Stimulated activated CD4-positive, alpha-beta T cell treated with anti-CD3 and anti-CD28 coated beads, Interleukin-12 subunit alpha, Interleukin-12 subunit beta, amount 100 ng/mL, for 24 hours (primary cell): ENCODE measurements at places on chromosomes 16 and 17.
A peak's percentile ranks its signal among the peaks of the same experiment; 100 is the strongest.

DNA sequence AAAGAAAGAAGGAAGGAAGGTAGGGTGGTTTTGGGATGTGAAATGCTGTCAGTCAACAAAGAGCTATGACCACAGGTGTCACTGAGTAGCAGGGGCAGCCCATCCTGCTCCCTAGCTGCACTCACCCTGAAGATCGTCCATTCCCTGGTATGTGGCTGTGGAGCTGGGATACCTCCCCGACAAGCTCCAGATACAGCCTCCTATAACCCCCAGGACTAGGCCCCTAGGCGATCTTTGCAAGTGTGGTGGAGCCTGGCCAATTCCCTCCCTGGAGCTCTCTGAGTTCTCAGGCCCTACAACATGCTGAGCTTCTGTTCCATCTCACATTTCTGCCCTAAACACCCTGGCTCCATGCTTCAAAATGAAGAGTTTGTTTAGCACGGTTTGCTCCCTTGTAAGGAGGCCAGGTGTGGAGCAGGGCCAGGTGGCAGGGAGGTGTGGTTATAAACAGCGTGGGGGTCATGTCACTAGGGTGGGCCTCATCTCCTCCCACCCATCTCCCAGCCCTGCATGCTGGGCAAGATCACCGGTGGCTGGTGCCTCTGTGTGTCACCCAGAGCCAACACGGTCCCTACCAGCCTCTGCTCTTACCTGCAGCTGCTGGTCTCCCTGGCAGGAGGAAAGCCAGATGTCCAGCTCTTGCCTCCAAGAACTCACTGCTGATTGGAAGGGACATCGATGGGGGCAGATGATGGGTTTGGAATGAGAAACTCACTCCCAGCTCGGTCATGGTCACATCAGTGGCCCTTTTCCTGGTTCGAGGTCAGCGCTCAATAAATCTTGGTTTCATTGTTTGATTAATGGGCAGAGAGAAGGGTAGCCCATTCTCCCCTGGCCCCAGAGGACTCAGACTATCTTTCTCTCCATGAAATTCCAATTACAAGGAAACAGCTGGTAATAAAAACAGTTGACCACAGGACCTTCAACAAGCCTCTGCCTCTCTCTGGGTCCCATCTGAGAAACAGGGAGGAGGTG is 511.0 kb upstream of the CDH5 start:
- no peak for DNase-seq

GRCh38 chr16:15398618-15399316 is 3.2 kb downstream of the MPV17L start:
- no peak for DNase-seq

- DNase-seq, result no peak
Measured at GRCh38 chr17:31391496-31391949, at the start of gene RAB11FIP4. Gene RAB11FIP4, plus strand, starts transcription at chr17:31391675. Its CDS starts 178 bp downstream, at chr17:31391853.

DNA sequence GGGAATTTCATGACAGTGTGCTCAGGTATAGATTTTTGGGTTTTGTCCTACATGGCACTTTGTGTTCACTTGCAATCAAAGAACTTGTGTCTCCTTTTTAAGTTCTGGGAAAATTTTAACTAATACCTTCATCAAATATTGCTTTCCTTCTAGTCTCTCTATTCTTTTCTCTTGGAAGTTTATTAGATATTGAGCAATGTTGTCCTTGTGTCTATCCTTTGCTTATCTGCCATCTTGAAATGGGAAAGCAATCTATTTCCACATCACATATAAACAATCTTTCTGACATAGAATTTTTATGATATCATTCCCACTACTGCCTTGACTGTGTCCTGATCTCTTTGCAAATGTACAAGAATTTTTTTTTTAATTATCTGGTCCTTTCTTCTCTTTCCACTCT is 4.4 kb upstream of the ABCA9 start:
- DNase-seq, result no peak

DNA sequence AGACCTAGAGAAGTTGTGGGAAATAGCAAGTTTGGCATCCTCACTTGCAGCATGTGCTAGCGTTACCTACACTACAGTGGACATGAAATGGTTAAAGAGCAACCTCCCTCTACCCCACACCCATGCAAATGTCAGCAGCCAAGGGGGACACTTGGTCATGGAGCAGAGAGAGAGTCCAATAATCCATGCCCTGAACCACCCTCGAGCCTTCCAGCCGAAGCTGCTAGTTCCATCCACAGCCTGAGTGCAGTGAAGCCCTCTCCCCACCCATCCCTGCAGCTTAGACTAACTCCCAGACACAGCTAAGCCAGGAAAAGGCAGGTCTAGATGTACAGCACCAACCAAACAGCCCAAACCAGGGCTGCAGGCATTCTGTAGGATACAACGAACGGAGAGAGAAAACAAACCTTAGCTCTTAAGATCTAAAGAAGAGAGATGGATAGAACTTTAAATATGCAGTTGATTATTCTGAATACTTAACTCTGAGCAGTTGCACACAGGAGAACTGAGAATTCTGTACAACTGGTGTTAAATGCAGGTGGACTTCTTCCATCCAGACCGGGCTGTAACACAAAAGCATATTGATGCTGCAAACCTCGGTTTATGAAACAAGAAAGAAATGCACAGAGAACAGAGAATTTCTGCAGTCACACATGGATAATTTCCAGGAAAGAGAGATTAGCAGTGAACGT is 93.8 kb downstream of the SALL1 start:
- DNase-seq, result no peak

DNA sequence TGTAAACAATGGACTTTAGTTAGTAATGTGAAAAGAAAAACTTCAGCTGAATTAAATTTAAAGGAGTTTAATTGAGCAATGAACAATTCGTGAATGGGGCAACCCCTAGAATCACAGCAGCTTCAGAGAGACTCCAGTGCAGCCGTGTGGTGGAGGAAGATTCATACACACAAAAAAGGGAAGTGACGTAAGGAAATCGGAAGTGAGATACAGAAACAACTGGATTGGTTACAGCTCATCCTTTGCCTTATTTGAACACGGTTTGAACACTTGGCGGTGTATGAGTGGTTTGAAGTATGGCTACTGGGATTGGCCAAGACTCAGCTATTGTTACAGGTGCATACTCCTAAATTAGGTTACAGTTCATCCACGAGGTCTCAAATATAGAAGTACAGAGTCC is 460.4 kb upstream of the ASIC2 start:
- DNase-seq, result no peak

DNA sequence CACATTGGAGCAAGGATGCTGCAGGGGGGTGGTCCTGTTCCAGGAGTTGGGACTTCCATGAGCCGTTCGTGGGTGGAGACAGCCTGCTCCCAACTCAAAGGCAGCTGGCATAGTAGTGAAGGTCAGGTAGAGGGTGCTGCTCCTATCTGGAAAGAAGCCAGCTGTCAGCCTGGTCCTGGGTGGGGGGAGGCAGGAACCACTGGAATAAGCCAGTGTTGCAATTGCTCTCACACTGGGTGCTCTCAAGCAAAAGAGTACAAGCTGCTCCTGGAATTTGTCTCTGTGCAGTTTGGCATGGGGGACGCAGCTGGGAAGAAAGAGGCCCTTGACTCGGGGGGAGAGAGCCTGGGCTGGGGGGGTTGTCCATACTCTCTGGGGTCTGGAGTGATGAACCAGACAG is 8.7 kb downstream of the CACNG5 start:
- DNase-seq, result no peak

DNA sequence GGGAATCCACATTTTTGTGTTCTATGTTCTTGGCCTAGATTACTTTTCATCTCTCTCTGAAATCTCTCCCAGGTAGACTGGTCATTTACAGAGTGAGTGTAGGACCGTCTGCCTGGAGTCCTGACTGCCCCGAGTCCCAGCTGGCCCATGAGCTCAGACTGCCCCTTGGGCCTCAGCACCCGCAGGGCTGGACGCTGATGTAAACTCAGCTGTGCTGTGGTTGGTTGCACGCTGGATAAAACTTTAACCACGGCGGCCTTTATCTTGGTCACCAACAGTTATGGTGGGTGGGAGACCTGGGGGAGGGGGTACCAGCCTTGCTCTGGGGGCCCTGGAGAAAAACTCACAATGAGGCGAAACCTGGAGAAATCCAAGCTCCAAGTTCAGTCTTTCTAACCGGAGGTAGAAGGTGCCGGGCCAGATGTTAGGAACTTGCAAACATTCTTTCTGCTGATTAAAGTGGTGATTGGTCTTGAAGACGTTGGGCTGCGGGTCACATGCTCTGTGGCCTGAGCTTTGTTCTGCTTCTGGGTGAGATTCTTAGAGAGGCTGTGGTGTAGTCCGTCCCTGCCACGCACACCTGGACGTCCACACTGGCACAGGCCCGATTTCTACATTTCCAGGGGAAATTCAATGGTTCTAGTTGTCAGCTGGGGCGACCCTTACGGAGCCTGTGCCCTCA is 6.9 kb downstream of the METRNL start:
- DNase-seq, result no peak

DNA sequence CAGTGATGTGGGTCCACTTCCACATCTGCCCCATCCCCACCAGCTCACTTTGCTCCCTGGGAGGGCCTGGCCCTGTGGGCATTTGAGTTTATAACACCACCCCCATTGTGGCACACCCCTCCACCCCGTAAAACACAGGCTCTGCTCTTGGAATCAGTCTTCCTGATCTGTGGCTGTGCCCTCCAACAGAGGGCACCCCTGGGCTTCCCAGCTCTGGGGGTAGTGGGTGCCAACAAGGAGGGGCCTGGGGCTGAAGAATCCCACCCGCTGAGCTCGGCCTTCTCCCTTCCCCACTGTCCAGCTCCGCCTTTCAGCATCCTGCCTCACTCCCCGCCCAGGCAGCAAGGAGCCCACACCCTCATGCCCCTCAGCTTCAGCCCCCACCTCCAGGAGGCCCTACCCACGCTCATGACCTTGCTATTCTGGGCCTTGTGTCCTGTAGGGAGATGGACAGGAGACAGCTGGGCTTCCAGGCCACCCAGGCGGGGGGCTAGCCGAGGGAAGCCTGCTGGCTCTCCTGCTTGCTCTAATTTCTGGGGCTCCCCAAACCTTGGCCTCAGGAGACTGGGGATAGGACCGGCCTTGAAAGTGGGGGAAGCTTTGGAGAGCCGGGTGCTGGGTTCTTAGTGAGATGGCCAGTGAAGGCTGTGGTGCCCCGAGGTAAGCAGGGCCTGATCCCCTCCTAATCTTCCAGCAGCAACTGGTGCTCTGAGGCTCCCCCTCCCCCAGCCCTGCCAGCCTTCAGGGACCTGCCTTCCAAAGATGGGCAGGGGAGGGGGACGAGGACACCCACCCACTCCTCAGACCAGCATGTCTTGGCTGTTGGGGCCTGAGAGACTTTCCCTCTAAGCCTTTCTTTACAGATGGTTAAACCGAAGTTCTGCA is 2.9 kb upstream of the ATP2A1 start:
- no peak for DNase-seq

GRCh38 chr17:75749545-75750389 is 15.2 kb downstream of the GALK1 start:
- DNase-seq, result peak; percentile 75

DNA sequence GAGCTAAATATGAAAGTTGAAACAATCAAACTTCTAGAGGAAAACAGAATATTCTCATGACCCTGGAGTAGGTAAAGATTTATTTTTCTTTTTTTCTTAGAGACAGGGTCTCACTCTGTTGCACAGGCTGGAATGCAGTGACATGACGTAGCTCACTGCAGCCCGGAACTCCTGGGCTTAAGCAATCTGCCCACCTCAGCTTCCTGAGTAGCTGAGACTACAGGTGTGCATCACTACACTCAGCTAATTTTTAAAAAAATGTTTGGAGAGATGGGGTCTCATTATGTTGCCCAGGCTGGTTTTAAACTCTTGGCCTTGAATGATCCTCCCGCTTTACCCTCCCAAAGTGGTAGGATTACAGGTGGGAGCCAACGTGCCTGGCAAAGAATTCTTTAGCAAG is 15.5 kb downstream of the IKZF3 start:
- no peak for DNase-seq

DNA sequence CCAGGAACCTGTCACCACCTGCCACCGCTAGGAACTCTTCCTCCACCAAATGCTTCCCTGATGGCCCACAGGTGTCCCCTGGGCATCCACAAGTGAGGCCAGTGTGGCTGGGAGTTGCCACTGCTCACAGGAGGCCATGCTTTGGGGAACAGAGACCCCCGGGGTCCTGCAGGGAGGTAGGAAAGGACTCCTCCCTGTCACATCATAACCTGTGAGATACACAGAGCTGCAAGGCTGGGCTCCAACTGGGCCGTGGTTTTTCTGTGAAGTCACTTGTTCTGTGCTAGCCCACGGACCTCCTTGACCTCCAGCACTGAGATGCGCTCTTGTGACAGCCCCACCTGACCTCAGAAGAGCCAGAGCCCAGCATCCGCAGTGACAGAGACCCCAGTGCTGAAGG is 311.2 kb downstream of the C16orf95 start:
- DNase-seq, result no peak
